ENCODE measurements at places on chromosomes 13 and 19.

DNA sequence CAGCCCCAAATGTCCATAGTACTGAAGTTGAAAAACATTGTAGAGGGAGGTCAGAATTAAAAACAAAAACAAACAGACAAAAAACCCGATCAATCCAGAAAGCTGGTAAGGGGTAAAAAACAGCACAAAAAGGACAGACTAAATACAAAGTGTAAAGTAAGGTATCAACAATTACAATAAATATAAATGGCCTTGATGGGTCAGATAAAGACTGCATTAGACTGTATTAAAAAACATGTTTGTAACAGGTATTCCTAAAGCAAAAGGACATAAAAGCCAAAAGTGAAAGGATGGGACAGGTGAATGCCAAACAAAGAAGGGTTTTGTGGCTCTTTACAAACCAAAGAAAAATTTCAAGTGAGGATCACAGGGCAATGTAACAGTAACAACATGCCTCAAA, 16.3 kb downstream of the ZNF329 start:
- DNase-seq = no peak

DNA sequence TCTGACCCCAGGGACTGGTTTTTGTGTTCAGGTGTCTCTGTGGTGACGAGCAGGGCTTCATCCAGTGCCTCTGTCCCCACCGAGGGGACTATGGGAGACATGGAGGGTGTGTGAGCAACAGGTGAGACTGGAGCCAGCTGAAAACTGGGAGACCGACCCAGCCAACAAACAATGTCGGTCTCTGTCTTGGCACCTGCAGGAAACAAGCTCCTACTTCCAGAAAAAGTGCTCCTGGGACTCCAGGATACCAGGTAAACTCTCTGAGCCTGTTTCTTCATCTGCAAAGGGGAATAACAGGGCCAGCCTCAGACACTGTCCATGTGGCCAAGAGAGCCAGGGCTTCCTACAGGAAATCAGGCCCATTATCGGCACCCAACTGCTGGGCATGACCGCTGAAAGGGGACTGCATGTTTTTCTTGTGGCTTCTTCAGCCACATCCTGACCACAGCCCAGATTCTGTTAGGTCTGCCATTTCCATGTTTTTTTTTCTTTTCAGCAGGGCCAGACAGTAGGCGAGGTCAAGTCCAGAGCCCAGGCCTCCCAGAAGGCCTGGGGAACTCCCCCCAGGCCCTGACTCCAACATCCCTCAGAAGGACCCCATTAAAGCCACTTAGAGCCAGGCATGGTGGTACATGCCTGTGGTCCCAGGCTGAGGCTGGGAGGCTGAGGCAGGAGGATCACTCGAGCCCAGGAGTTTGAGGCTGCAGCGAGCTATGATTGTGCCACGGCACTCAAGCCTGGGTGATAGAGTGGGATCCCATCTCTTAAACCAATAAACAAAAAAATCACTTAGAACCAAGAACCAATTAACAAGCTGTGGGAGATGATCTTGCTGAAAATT, 836 bp upstream of the BST2 start:
- no peak for DNase-seq

DNA sequence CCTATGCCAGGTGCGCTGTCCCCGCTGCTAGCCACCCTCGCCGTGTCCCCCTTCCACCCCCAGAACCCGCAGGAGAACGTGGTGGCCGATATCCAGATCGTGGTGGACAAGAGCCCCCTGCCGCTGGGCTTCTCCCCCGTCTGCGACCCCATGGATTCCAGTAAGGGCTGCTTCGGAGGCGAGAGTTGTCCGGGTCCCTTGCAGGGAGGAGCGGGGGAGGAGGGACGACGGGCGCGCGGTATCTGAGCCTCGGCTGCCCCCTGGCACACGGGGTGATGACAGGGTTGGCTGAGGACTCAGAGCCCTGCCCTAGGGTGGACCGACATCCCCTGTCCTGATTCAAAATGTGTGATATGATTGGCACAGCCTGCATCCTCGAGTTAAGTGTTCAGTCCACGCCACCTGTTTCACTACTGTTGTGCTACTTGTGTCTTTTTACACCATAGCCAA, 653 bp downstream of the MVB12A start:
- DNase-seq = no peak

DNA sequence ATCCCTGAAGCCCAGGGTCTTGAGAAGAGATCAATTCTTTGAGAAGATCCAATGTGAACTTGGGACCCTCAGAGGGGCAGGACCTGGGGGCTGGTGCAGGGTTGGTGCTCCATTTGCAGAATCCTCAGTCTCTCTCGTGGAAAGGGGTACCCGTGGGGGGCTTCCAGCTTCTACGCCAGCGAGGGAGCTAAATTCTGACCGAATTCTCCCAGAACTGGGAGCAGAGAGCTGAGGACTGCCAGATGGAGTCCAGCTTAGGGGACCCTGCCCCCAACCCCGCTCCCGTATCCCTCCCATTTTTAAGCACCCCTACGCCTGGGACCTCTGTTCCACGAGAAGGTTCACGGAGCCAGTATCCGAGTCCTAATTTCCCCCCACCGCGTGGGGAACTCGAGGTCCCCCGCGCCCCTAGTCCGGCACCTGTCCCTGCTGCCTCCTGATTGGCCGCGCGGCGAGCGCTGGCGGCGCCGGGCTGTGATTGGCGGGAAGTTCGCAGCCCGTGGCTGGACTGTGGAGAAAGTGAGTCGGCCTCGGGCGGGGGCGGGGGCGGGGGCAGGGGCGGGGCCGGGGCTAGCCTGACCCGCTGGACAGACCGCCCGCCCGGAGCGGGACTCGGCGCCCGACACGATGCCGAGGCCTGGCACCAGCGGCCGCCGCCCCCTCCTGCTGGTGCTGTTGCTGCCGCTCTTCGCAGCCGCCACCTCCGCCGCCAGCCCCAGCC, 4.4 kb upstream of the LTBP4 start:
- no peak for DNase-seq

DNA sequence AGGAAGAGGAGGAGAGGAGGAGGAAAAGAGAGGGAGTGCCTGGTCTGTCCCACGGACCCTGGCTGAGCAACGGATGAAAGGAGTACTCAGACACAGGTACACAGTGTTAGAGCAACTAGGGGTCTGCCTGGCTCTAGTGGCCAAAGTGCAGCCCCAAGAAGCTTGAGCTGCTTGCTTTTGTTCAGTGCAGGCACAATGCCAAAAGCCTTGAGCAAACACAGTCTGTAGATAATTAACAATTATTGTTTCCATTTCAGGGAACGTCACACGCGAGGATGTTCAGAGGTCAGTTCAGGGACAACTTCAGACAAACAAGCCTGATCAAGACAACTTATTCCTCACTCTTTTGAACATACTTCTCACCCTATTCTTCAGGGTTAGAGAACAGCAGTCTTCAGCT, 32.2 kb upstream of the ZNF726 start:
- no peak for DNase-seq

DNA sequence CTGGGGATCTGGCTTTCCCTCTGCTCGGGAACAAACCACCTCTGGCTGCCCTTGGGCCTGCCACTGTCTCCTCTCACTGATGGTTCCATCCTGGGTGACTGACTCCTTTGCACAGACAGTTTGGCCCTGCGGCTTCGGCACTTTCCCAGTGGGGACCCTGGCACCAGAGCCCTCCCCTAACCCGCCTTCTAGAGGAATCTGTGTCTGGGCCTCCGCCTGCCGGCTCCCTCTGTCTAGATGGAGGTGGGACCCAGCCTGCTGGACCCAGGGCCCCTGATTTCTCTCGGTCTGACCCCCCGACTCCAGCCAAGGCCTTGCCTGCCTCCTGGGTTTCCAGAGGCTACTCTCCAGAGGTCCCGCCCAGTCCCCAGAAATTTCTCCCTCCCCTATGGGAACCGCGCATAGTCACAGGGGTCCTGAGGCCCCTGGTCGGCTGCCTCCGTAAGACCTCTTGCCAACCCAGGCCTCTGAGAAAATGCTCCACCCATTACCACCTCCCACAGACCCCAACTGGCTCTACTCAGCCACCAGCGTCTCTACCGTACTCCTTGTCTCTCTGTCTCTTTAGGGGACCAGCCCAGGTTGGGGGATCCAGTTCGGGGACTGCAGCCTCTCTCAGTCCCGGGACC, 2.7 kb downstream of the CCDC106 start:
- DNase-seq = no peak

- DNase-seq = no peak
Observed at GRCh38 chr19:40561947-40562346, 14.7 kb upstream of the SHKBP1 start.

DNA sequence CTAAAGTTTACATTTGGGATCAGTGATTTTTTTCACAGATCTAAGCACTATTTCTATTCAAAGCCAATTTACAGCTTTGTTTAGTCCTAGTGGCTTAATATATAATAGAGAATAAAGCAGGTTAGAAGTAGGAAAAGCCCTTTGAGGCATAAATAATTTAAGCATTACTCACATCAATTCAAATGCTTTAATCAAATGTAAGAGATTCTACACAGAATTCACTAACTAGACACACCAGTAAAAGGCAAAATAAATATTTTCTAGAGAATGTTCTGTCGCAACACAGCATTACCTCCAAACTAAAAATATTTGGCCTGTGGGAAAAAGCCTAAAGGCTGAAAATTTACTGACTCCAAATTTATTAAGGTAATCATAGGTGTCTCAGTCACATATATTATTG, 31.3 kb downstream of the KCTD12 start:
- no peak for DNase-seq

DNA sequence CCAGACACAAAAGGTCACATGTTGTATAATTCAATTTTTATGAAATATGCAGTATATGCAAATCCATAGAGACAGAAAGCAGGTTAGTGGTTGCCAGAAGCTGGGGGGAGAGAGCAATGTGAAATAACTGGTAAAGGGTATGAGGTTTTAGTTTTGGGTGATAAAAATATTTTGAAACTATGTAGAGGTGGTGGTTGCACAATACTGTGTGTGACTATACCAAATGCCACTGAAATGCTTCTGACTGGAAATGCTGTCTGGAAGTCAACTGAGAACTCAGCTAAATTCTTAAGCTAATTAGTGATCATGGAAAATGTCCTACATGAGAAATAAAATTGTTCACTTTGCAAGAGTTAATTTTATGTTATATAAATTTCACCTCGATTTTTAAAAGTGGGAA, 65.3 kb upstream of the RXFP2 start:
- DNase-seq = no peak
